ENCODE measurements at places on chromosomes 1 and 21.

DNA sequence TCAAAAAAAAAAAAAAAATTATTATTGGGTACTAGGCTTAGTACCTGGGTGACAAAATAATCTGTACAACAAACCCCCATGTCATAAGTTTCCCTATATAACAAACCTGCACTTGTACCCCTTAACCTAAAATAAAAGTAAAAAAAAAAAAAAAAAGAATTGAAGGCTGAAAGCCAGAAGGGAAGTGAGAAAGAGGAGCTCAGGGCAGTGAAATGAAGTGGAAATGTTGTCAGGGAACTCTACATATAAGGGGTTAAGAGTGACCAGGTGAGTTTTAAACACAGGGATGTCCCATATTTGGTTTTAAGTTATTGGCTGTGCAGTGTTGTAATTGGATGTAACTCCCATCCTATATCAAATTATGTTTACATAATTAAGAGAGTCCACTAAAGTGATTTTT lies 85.7 kb upstream of the ABCD3 start:
- DNase-seq = no peak

- no peak for DNase-seq
Measured at GRCh38 chr1:220901881-220902280, 22.6 kb downstream of the HLX start.

DNA sequence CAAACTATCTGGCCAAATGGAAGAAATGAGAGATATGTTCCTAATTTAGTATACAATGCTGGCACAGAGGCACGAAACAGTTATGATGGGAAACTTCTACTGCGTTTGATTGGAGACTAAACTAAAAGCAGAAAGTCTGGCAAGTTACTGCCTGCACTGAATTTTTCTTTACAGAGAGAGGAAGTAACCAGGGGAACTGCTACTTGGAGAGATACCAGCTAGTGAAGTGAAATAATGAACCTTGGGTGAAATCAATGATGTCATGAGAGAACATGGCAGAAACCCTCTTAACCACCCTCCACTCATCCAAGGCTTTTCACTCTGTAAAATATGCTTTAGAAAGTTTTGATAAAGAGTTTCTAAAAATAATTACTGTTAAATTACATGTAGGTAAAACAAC lies 29.3 kb downstream of the NIBAN1 start:
- DNase-seq = no peak

DNA sequence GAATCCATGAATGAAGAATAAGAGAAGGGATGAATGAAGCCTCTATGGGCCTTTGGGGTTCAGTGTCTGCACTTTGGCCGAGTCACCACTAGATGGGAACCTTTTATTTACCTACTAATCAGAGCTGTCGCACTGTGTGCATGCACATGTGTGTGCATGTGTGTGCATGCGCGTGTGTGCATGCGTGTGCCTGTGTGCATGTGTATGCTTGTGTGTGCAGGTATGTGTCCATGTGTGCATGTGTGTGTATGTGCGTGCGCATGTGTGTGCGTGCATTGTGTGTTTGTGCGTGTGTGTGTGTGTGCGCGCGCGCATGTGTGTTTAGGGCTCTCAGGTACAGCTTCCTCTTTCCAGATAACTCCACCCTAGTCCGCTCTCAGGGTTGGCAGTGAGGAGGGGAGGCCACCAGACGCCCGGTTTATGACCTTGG lies 20.4 kb upstream of the UBXN10 start:
- DNase-seq = no peak

DNA sequence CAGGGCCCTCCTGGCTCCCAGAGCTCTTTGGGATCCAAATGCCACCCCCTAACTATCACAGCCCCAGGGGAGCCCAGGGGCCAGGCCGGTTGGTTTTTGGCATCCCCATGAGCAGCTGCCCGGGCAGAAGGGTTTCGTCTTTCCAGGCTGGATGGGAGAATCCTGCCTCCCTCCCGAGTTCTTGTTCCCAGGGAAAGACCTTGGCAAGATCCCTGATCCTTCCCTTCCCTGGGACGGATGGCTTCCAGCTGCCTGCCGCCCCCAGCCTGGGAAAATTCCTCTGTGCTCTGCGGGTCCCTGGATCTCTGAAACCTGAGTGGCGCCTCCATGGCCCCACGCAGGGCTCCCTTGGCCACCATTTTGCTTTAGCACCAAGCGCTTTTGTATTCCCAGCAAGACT lies 55.6 kb downstream of the TAS1R2 start:
- DNase-seq = peak; percentile 73

DNA sequence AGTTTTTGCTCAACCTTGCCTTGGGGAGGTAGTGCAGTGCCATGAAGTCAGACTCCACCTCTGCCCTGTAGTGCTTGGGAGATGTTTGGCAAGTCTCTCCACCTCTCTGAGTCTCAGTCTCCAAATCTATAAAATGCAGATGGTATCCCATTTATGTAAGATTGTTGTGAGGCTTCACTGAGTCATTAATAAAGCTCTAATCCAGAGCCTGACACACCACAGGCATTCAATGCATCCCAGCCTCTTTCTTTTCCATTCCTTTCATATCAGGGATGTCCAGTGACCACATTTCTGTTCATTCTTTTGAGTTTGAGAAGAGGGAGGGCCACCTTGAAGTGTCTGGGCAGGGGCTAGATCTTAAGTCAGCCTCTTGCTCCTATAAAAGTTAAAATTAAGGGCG lies 37.6 kb upstream of the LMO4 start:
- no peak for DNase-seq

- DNase-seq = no peak
Measured at GRCh38 chr1:27878787-27879335, 6.5 kb downstream of the THEMIS2 start.

DNA sequence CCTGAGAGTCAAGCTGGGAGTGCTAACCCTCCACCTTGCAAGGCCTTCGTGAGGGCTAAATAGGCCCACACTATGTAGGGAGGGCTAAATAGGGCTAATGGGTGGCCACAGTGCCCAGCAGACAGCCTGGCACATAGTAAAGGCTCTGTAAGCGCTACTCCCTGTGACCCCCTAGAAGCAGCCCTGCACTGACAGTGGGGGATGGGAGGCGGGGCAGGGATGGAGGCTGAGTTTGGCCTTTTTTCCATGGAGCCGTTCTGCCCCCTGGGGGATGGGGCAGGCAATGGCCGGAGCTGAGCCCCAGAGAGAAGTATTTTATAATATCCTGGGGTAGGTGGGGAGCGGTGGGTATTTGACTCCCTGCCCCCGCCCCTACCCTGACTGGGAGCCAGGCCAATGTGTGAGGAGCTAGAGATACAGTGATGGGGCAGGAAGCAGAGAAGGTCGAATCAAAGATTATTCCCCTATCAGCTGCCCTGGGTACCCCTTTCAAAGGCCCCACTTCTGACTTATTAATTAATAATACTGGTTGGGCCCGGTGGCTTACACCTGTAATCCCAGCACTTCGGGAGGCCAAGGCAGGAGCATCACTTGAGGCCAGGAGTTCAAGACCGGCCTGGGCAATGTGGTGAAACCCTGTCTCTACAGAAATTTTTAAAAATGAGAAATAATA lies 42.3 kb downstream of the LACTBL1 start:
- peak; percentile 38 for DNase-seq

GRCh38 chr1:239558991-239559390 lies 172.6 kb downstream of the CHRM3 start:
- DNase-seq = no peak

DNA sequence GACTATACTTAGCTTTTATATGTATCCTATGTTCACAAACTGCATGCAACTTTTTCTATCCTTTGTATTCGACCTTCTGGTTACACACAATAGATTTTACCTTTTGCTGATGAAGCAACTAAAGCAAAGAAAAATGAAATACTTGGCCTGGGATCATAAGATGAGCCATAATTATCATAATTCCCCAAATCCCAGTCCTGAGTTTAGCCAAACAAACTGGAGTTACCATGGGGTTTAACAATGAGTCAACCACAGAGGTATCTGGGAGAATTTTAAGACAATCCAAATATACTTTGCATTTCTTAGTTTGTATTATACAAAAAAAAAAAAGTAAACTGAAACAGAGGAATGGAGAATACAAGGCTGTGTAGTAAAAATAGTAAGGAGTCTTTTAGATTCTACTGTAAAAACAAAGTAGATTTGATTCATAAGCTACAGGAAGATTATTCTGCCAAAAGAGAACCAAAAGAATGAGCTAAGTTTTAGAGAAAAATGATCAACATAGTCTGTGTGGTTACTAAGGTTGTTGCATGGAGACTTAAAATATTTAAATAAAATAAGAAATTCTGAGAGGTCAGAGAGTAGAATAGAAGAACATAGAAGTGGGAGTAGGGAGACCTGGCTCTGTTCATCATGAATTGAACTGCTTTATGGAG lies 60.4 kb upstream of the GORAB start:
- DNase-seq = no peak

Data from left lung (tissue), 14 donors.